ENCODE measurements at places on chromosomes 5 and 9. TPM values are rescaled to one million over a fixed set of nuclear protein-coding genes. Genes with fewer than 3 reads are reported as not detected.

SUSD1 gene
- polyA plus RNA-seq: 17.5 TPM

LURAP1L gene
- 15.5 TPM for polyA plus RNA-seq

UNC13B gene
- polyA plus RNA-seq: 13.3 TPM

TERT gene
- polyA plus RNA-seq: not detected

FBP1 gene
- polyA plus RNA-seq: 0.15 TPM

IRX4 gene
- polyA plus RNA-seq: not detected

FBXL7 gene
- 23.2 TPM for polyA plus RNA-seq

CSF1R gene
- 0.29 TPM for polyA plus RNA-seq

MYORG gene
- polyA plus RNA-seq: 0.21 TPM

MRPL50 gene
- 12.3 TPM for polyA plus RNA-seq

IFNA13 gene
- polyA plus RNA-seq: not detected

RETREG1 gene
- 0.06 TPM for polyA plus RNA-seq

PCDHGA12 gene
- polyA plus RNA-seq: 7.9 TPM

BTF3 gene
- polyA plus RNA-seq: 758 TPM

SLIT3 gene
- 26.8 TPM for polyA plus RNA-seq

OBP2B gene
- not detected for polyA plus RNA-seq

FBP2 gene
- polyA plus RNA-seq: not detected

PROB1 gene
- 0.23 TPM for polyA plus RNA-seq
